ENCODE measurements at places on chromosomes 6 and 20. TPM values are rescaled to one million over a fixed set of nuclear protein-coding genes. Genes with fewer than 3 reads are reported as not detected.

- DNase-seq, result no peak
Measured at GRCh38 chr6:56079751-56080540, 167.4 kb downstream of the COL21A1 start.

GRCh38 chr6:169428532-169428931, 174.9 kb upstream of the THBS2 start:
- no peak for DNase-seq

DNA sequence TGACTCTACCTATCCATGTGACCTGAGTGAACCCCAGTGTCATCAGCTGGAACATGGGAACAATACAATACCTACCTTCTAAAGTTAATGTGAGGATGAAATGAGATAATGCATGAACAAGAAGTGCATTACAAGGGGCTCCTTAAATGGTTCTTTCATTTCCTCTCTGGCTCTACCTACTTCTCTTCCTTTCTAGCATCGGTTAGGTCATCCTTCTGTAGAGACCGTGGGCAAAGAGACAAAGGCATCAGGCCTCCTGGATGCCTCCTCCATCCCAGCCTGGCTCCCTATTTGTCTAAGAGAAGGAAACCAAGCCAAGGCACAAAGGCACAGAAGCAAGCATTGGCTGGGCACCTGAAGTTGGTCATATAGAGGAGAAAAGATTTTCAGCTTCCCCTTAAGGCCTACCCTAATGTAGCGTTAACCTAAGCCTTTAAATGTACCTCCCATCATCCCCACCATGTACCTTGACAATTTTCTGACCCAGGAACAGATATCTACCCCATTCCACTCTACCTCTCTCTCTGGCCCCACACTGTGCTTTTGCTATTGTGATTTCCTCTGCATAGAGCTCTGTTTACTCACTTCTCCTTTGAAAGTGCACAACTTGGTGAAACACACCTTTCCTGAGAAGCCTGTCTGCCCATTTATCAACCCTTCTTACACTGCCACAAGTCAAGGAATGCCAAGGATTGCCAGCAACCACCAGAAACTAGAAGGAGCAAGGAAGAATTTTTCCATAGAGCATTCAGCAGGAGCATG, 86.6 kb downstream of the GCLC start:
- DNase-seq, result no peak

Gene SYCP2
- 56.0 TPM for total RNA-seq

Gene APCDD1L
- total RNA-seq, result not detected

DNA sequence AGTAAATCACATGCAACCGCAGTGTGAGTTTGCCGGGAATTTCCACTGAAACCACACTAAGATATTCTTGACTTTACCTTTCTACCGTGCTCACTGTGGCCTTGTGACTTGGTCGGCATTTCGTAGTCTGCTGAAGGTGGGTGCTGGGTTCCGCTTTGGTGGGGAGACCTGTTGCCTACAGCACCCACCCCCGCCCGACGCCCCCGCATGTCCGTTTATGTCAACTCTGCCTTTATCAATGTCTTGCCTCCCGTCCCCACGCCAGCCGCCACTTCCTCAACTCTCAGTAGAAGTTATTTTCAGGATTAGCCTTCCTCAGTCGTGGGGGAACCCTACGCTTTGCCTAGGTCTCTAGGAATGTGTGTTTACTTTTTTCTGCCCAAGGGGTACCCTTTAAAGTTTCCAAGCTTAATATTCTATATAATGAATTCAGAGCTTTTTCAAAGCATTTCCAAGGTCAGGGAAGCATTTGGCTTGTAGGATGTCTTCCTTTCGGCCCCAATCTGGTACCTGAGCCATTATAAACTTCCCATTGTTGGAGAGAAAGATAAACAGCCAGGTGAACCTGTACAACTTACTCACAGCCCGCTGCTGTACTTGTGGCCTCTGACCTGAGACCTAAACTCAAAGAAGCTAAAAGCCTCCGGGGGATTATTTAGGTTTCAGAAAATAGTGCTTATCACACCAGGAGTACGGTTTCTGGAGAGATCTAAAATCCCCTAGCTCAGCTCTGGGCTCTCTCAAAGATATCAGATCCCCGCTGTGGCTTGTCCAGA, 54.2 kb downstream of the TBC1D7 start:
- no peak for DNase-seq

Gene NINL
- 9.1 TPM for total RNA-seq

DNA sequence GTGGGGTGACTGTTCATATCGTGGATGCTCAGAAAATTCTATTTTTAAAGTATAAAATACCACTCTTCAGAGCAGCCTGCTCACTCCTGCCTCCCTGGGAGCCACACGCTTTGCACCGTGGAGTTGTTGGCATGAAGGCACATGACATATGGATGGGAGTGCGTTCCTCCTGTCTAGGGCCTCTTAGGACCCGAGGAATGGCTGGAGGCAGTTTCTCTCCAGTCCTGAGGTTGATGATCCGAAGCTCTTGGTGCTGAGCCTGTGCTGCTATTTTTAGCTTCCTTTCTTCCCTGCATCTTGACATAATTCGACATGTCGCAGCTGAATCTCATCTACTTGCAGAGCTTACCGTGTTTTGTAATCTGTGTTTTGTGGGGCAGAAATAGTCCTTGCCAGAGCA, 73.9 kb downstream of the PHACTR3 start:
- DNase-seq, result no peak

Gene SEMG2
- total RNA-seq, result not detected

GRCh38 chr6:63188828-63189227, 22.4 kb upstream of the FKBP1C start:
- no peak for DNase-seq

Gene C6orf58
- total RNA-seq, result 0.31 TPM

Gene MCM8
- 20.6 TPM for total RNA-seq

DNA sequence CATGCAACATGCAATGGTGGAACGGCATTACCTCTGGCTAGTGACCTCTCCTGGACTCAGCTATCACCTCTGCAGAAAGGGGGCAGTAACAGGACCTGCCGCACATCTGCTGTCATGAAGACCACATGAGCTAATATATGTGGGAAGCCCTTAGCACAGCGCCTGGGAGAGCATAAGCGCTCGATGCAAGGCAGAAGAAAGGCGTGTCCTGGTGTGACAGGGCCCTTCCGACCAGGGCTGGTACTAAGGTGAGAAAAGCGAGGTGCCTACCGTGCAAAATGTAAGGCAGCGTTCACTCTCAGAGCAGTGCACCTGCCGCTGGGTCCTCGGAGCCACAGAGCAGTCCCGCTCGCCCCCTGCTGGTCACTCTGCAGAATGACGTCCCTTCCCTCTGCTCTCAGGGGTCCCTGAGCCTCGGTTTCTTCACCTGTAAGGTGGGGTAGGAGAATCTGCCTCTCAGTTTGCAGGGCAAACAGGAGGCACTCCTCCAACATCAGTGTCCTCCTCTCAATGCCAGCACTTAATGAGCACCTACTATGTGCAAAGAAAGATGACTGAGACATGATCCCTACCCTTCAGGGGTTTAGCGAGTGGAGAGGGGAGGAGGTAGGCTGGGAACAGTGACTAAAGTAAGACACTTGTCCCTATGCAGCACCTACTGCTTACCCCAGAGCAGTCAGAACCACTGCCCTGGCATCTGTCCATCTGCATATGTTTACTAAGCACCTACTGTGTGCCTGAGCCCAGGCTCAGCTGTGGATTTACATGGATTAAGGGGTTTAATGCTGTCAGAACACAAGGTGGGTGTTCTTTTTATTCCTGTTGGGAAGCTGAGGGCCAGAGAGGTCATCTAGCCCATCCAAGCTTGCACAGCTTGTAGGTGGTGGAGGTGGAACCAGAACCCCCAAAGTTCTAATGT, 41.1 kb upstream of the PTGIS start:
- peak; percentile 91 for DNase-seq

DNA sequence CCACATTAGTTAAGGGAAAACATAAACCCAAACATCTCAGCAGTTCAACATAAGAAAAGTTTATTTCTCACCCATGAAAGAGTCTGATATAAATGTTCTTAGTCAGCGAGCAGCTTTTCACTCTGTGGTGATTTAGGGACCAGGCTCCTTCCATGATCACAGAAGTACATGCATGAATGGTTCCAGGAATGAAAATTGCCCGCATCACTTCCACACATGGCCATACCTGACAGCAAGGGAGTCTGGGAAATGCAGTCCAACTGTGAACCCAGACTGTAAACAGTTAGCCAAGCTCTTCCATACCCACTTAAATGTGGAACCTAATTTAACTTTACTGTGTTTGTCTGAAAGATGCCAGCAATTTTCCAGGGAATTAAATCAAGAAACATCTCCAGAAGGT, 353.9 kb downstream of the HACE1 start:
- DNase-seq, result no peak

GRCh38 chr6:166907871-166908806, 48.2 kb downstream of the RNASET2 start:
- DNase-seq, result no peak

DNA sequence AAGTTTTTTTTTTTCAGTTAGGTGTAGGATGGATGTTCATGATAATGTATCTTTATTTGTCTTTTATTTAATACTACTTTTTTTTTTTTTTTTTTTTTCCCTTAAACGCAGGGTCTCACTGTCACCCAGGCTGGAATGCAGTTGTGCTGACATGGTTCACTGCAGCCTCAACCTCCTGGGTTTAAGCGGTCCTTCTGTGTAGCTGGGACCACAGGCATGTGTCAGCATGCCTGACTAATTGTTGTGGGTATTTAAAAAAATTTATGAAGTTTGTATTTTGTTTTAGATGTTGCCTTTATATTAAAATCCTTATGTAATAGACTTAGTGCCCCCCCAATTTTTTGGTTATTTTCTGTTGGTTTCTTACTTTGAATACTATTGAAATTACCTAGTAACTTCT, 42.6 kb downstream of the NCOA3 start:
- no peak for DNase-seq

- no peak for DNase-seq
Measured at GRCh38 chr6:167338541-167339117, 13.7 kb downstream of the TTLL2 start.

- no peak for DNase-seq
Measured at GRCh38 chr6:34284563-34285447, 36.0 kb upstream of the SMIM29 start.

DNA sequence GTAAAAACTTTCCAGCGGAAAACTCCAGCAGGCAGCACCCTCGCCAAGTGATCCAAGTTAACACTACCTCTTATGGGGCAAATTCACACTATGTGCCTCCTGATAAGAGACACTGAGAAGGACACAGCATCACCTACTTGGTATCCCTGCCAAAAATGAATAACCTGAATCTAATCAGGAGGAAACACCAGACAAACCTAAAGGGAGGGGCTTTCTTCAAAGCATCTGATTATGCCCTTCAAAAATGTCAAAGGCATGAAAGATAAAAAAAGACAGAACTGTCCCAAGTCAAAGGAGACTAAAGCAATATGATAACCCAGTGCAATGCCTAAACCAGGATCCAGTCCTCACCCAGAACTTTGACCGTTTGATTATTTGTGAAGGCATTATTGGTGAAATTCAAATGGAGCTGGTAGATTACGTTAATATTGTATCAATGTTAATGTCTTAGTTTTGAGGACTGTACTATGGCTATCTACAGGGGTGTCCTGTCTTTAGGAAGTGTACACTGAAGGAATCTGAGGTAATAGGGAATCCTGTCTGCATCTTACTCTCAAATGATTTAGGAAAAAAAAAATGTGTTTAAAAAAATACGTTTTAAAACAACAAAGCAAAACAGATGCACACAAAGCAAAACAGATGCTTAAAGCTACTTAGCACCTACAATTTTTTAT, 8.3 kb downstream of the TBC1D7 start:
- DNase-seq, result no peak

GRCh38 chr6:139743664-139744437, 369.4 kb upstream of the CITED2 start:
- no peak for DNase-seq

Gene MAFB
- total RNA-seq, result 0.17 TPM

DNA sequence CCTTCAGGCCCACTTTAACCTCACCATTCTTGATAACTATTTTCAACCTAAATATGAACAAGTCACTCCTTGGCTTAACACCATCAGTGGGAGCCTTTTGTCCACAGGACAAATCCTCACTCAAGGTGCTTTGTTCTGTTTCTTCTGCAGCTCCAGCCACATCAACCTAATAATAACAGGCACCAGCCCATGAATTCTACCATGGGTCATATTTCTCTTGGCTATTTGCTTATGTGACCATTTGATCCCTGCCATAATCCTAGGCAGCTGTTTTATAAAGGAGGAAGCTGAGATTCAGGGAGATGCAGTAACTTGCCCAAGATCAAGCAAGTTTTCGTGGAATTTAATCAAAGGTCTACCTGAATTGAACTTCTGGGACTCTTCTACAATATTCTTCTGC, 561.3 kb downstream of the DHX35 start:
- DNase-seq, result no peak

DNA sequence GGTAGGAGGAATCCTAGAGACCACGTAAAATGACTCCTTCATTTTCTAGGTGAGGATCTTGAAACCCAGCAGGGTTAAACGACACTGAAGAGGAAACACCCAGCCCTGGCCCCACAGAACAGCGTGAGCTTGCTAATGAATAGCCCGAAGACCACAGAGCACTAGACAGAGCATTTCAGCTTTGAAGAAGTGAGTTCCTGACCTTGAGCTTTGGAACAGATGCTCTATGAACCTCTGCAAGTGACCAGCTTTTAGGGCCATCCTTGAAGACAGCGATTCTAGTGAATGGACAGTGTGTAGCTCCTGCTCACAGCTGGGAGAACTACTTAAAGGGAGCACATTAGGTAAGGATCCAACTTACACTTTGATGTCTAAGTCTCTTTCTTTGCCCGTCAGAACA, 74.0 kb upstream of the FRMD1 start:
- no peak for DNase-seq
